A549 treated with DMSO at 1 μM for 4 hours (cell line): ENCODE measurements at places on chromosomes 16 and 17. TPM values are rescaled to one million over a fixed set of nuclear protein-coding genes. Genes with fewer than 3 reads are reported as not detected.

Gene MSI2
- total RNA-seq: 34.9 to 51.3 TPM (median 47.3 TPM) in 5 replicates

Gene SMCR8
- 18.2 to 19.0 TPM (median 18.5 TPM) in 5 replicates for total RNA-seq

Gene EDC4
- total RNA-seq: 45.9 to 72.1 TPM (median 66.4 TPM) in 5 replicates

Gene AOC2
- total RNA-seq: 1.9 to 3.0 TPM (median 2.2 TPM) in 5 replicates

Gene CBX2
- total RNA-seq: 15.8 to 18.1 TPM (median 17.7 TPM) in 5 replicates

Gene ZNF276
- 15.0 to 18.8 TPM (median 17.4 TPM) in 5 replicates for total RNA-seq

Gene YBX2
- total RNA-seq: 0.40 to 0.60 TPM (median 0.53 TPM) in 5 replicates

Gene PIRT
- total RNA-seq: not detected in 5 replicates
